Ovary (tissue), 10 donors: ENCODE measurements at places on chromosomes 12 and 14. TPM values are rescaled to one million over a fixed set of nuclear protein-coding genes. Genes with fewer than 3 reads are reported as not detected.

Gene KNTC1
- total RNA-seq = 11.7 TPM

Gene PITPNM2
- total RNA-seq = 41.0 TPM

Gene SLC41A2
- total RNA-seq = 25.6 TPM

Gene SELPLG
- 1.1 TPM for total RNA-seq

Gene TOMM20L
- 0.78 TPM for total RNA-seq

Gene ANKRD33
- total RNA-seq = not detected

Gene PGF
- total RNA-seq = 14.0 TPM

Gene OTX2
- total RNA-seq = not detected

Gene KLHL33
- total RNA-seq = 0.78 TPM

- no peak for DNase-seq
- H3K27me3 ChIP-seq = no peaks in the 10 kb centered on the region
- H3K4me1 ChIP-seq = no peaks in the 10 kb centered on the region
- no peak overlapping the region for H3K27ac ChIP-seq
- no peaks in the 10 kb centered on the region for H3K36me3 ChIP-seq
Observed at GRCh38 chr12:76611533-76611932, 52.0 kb upstream of the OSBPL8 start.

GRCh38 chr14:105449276-105450122 is 25.1 kb upstream of the CRIP2 start:
- H3K36me3 ChIP-seq = no peaks in the 10 kb centered on the region
- H3K4me1 ChIP-seq = no peaks in the 10 kb centered on the region
- no peak for DNase-seq
- H3K27ac ChIP-seq = no peak overlapping the region

DNA sequence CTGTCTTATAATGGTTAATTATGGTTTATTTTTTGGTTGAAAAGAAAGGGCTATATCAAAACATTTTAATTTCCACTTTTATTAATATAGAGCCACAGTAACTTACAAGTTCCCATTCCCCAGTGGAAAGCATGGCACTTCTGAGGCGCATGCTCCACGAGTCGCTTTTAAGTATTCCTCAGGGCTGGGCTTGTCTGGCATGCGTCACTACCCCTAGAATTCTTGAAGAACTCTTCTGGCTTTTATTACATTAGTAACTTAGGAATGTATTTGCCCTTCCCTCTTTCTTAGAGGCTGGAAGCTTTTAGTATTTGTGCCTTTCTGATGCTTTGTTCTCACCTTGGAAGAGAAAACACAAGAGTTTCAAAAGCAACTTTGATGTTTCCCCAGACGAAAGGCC is 81.1 kb downstream of the ESR2 start:
- H3K27ac ChIP-seq = no peak overlapping the region
- H3K4me1 ChIP-seq = peaks cover 22% of the 10 kb centered on the region
- no peaks in the 10 kb centered on the region for H3K36me3 ChIP-seq
- DNase-seq = no peak

DNA sequence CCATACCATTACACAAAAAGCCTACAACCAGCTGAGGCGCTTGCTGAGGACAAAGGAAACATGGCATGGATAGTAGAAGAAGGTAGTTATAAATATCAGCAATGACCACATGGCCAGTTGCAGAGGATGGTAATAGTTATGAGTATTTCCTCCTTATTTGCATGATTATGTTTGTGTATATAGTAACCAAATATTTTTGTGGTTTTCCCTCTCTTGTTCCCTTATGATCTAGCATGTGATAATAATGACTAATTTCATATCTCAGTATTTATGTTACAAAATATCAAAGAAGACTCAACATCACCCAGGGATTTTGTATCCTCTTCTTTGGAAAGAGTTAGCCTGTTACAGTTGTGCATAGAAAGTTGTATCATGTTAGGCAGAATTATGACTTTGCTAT is 13.5 kb upstream of the CATSPERB start:
- H3K36me3 ChIP-seq = no peaks in the 10 kb centered on the region
- H3K27me3 ChIP-seq = no peaks in the 10 kb centered on the region
- H3K4me3 ChIP-seq = no peak overlapping the region
- DNase-seq = no peak
- no peak overlapping the region for H3K27ac ChIP-seq

DNA sequence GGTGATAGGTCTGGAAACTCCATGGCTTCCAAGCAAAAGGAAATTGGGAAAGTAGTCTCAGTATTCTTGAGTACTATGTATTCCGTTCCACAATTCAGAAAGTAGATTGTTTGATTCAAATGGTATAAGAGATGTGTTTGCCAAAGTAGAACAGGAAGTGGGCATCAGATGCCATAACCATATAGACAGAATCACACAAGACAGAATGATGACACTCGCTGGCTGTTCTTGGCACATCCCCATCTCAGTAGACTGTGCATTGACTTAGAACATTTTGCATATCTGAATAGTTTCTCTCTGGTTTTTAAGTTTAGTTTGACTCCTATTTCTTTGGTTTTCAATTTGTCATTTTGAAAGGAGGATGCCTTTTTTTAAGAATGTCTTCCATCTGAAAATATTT is 221.1 kb upstream of the RGS6 start:
- H3K4me3 ChIP-seq = no peak overlapping the region
- no peak overlapping the region for H3K27ac ChIP-seq
- no peaks in the 10 kb centered on the region for H3K36me3 ChIP-seq
- peaks cover 6% of the 10 kb centered on the region for H3K4me1 ChIP-seq
- DNase-seq = no peak

- no peak for DNase-seq
- H3K36me3 ChIP-seq = no peaks in the 10 kb centered on the region
Observed at GRCh38 chr14:55303125-55303499, 31.9 kb downstream of the FBXO34 start.

DNA sequence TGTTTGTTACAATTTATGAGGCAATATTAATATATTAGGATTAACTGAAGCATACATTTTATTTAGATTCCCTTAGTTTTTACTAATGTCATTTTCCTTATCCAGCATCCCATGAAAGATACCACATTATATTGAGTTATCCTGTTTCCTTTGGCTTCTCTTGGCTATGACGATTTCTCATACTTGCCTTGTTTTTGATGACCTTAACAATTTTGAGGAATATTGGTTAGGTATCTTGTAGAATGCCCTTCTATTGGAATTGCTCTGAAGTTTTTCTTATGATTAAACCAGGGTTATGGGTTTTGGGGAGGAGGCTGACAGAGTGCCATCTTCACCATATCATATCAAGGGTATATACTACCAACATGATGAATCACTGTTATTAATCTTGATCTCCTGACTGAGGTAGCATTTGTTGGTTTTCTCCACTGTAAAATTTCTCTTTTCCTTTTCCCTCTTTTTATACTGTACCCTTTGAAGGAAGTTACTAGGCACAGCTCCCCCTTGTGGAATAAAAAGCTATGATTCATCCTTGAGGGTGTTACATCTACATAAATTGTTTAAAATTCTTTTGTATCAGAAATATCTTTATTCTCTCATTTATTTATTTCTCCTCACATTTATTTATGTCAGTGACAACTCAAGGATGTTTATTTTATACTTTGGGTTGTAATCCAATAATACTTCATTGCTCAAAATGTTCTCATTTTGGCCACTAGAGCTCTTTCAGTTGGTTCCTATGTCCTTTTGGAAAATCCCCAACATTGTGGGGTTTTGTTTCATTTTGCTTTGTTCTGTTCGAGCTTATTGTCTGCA is 239.0 kb downstream of the SLC16A7 start:
- H3K4me1 ChIP-seq = no peaks in the 10 kb centered on the region
- H3K27me3 ChIP-seq = no peaks in the 10 kb centered on the region
- DNase-seq = no peak
- no peaks in the 10 kb centered on the region for H3K36me3 ChIP-seq
- H3K27ac ChIP-seq = no peak overlapping the region
- H3K4me3 ChIP-seq = no peak overlapping the region

- DNase-seq = no peak
- no peaks in the 10 kb centered on the region for H3K27me3 ChIP-seq
- H3K4me1 ChIP-seq = no peaks in the 10 kb centered on the region
- H3K27ac ChIP-seq = no peak overlapping the region
- H3K4me3 ChIP-seq = no peak overlapping the region
- H3K36me3 ChIP-seq = no peaks in the 10 kb centered on the region
Observed at GRCh38 chr14:105150026-105150367, 18.6 kb downstream of the JAG2 start.

DNA sequence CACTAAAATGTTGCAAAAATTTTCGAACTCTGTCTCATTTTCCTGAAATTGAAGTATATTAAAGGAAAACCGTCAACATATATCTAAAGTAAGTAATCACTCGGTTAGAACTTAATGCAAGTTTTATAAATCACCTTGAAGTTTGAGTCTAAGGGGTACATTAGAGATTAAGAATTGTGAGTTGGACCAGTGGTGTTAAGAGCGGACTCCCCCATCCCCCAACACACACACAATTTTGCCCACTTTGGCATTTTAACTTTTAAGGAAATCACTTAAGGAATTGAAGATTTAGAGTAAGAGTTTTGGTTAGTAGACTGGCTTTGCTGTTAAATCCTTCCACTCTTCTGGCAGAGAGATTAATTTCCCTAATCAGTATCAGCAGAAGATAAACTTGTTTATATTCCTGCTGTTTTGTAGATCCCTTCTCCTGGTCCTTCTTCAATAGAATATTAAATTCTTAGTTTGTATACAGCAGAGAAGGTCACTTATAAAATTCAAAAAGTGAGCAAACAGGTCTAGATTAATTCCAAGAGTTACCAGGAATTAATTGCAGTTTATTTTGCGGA is 1.5 kb downstream of the HIF1A start:
- no peak overlapping the region for H3K27ac ChIP-seq
- H3K27me3 ChIP-seq = no peaks in the 10 kb centered on the region
- no peak for DNase-seq
- H3K4me3 ChIP-seq = peak overlapping the region; percentile 96
- H3K36me3 ChIP-seq = no peaks in the 10 kb centered on the region

DNA sequence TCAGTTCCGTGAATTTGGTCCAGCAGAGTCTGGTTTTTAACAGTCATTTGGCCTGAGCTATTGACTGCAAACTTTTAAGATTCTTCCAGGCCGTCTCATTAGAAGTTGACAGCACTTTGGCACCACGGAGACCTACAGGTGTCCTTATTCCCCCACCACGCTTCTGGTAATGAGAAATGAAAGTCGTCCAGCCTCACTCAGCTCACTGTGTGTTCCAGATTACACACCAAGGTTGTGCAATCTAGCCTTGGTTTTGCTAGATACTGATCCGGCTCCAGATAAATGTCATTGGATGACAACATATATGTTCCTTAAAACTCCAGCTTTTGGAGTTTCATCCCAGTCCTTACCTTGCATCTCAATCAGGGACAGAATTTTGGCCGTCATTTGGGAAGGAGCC is 210.4 kb downstream of the CHST11 start:
- no peak overlapping the region for H3K4me3 ChIP-seq
- no peaks in the 10 kb centered on the region for H3K36me3 ChIP-seq
- DNase-seq = no peak

DNA sequence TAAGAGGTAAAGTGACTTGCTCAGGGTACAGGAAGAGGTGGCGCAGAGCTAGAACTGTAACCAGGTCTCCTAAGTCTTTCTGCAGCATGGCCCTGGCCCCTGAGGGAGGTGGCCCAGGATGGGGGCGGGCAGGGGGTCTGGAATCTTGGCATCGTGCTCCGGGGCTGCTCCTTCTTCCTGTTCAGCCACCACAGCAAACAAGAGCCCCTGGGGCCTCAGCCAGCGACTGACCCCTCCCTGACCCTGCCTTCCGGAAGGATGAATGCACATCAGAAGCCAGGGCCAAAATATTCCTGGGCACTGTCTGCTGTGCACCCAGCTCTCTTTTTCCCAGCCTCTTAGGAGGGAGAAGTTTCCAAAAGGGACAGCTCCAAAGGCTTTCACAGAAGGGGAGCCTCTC is 242.8 kb downstream of the DPF3 start:
- no peaks in the 10 kb centered on the region for H3K36me3 ChIP-seq
- no peak overlapping the region for H3K27ac ChIP-seq
- H3K4me1 ChIP-seq = peaks cover 11% of the 10 kb centered on the region
- H3K27me3 ChIP-seq = no peaks in the 10 kb centered on the region

DNA sequence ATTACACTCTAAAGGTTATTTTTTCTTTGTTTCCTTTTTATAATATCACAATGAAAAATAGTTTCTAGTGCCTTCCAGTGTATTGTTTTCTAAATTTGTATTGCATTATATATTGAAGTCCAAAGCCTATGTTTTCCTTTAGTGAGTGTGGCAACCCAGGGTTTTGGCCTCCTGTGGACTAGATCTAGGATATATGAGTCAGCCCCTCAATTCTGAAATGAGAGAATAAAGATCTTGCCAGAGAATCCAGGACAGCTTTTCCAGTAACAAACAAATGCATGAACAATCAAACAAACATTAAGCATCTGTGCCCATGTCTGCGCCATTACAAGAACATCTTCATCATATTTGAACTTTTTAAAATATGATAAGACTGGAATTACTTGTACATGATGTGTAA is 70.7 kb upstream of the SSTR1 start:
- no peaks in the 10 kb centered on the region for H3K36me3 ChIP-seq
- no peak for DNase-seq

DNA sequence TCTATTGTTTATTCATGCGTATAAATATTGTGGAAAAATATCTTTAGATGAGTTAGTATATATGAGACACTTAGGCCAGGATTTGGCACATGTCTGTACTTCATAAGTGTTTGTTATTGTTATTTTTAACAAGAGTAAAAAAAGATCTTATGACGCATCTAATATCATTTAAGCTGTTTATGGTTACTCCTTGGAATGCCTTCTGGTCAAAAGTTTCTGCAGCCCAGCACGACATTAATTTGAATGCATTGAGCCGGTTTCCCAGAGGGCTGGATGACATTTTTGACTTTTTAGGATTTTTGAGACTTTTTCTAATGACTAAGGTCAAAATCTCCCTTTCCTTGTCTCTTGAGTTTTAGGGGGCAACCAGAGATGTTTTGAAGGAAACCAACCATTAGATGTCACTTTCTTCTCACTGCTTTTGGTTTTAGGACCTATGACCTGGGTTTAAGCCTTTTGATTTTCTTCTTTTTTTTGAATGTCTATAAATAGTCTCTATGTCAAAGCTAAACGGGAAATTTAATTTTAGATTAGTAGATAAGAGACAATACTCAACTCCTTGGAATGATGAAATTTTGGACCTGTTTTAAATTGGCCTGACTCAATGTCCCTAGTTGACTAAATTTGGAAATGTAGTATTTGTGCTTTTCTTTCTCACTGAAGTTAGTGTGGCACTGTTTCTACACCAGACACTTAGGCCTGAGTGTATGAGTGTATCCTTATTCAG is 215.5 kb downstream of the AEBP2 start:
- H3K4me1 ChIP-seq = peaks cover 1% of the 10 kb centered on the region
- DNase-seq = no peak
- no peak overlapping the region for H3K27ac ChIP-seq
- H3K36me3 ChIP-seq = no peaks in the 10 kb centered on the region
- H3K4me3 ChIP-seq = no peak overlapping the region
- H3K27me3 ChIP-seq = no peaks in the 10 kb centered on the region

- DNase-seq = no peak
- H3K36me3 ChIP-seq = no peaks in the 10 kb centered on the region
- H3K4me1 ChIP-seq = no peaks in the 10 kb centered on the region
- H3K27me3 ChIP-seq = no peaks in the 10 kb centered on the region
- H3K4me3 ChIP-seq = no peak overlapping the region
Observed at GRCh38 chr12:81337886-81338285, 260.0 kb downstream of the ACSS3 start.
